ENCODE measurements at places on chromosomes 1 and 21.
A peak's percentile ranks its signal among the peaks of the same experiment; 100 is the strongest.

DNA sequence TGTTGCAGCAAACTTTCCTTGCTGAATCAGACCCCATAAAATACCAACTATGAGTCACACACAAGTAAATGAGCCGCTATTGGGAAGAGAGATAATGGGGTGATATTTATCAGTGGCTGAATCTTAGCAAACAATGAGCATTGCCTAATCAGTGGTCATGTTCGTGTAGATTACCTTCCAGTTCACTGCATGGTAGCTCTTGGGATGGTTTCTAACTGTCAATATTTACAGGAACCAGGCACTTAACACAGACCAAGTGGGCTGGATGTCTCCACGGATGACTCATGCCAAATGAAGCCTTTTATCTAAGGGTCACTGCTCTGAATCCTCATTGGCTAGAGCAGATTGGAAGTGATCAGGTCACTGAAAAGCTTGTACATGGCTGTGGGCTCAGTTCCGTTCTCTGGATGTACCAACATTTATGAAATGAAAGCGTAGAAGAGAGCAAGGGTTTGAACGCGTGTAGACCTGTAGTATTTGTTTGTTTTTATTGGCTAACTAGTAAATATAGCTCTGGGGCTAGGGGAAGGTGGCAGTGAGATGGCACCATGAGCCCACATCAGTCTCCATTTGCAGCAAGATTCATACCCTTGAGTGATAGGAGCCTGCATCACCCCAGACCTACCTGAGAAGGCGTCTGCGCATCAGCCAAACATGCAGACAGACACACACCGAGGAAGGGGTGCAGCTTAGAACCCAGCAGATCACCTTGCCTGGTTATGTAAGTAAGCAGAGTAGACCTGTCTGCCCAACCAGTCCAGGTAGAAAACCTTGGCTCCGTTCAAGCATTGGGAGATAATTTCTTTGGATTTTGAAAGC, 153.3 kb downstream of the TOMM20 start:
- DNase-seq, result no peak

DNA sequence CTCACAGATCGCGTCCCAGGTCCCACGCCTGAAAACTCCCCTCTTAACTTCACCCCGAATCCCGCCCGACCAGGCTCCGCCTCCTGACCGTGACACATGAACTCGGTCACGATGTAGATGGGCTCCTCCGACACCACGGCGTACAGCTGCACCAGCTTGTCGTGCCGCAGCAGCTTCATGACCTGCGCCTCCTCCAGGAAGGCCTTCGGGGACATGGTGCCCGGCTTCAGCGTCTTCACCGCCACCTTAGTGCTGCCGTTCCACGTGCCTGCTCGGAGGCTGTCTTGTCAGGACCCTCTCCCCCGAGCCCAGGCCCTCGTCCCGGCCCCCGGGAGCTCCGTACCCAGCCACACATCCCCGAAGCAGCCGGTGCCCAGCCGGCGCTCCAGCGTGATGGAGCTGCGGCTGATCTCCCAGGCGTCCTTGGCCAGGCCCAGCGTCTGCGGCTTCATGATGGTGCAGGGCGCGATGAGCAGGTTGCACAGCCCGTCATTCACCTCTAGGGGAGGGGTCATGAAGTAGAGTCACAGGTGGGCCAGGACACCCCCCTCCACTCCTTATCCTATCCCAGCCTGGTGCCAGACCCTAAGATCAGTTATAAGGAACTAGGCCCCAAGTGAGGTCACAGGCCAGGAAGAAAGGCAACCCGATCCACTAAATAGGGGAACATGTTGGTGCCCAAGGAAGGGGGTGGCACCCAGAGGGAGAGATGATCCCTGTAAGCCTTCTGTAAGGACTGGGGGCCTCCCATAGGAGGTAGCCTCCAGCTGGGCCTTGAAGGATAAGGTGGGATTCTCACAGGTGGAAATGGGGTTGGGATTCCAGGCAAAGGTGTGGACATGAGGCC, 11.6 kb upstream of the AHDC1 start:
- no peak for DNase-seq

DNA sequence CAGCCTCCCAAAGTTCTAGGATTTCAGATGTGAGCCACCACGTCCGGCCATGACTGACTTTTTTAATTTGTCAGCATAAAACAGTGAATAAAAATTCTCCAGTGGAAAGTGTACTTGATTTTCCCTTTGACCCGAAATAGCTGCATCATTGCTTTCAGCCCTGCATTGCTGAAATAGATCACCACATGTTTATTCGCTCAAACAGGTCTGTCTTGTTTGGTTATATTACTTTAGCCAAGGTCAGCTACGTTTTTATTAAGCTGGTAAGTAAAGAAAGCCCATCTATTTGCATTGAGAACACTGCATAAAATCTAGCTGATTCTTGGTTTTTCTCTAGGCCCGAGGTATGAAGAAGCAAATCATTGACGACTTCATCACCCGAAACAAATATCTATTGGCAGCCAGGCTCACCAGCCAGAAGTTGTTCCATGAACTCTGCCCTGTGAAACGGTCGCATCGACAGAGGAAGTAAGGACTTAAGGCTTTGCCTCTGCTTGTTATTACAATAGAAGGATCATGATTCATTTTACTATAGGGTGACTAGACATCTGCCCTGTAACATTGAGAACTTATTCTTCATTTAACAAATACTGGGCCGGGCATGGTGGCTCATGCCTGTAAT, 25.6 kb downstream of the AGMAT start:
- no peak for DNase-seq

GRCh38 chr1:41666981-41667631, 182.6 kb upstream of the EDN2 start:
- DNase-seq, result peak; percentile 80

GRCh38 chr1:40848530-40849189, 13.5 kb downstream of the CITED4 start:
- DNase-seq, result no peak

DNA sequence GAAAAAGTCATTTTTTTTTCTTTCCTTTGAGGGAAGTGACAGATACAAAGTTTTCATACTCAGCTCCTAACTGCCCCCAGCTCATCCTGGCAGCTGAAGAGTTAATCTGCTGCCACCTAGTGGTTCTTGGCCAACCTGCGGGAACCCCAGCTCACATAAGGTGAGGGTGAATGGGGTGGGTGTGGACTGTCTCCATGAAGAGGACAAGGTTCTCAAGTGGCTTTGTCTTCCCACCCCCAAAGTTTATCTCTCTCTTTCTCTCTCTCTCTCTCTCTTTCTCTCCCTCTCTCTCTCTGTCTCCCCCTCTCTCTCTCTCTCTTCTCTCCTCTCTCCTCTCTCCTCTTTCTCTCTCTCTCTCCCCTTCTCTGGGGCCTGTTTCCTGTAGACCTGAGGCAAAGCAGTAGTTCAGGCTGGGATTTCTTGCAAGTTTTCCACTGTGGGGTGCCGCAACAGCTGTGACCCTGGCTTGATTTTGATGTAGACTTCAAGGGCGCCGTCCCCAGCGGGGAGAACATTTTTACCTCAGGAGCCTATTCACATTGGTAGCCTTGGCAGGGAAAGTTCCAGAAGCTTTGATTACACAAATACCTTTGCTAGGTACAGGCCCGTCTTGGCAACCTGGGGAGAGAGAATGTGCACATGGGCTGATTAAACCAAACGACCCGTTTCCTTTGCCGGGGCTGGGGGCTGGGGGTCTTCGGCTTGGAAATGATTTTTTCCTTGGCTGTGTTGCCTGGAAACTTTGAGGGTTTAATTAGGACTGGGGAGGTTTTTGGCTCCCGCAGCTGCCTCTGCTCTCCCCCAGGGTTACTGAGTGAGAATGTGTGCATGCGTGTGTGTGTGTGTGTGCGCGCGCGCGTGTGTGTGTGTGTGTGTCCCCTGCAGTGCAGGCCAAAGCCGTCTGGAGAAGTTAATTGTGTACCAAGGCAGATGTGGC, 135.9 kb downstream of the TM2D1 start:
- peak; percentile 67 for DNase-seq

DNA sequence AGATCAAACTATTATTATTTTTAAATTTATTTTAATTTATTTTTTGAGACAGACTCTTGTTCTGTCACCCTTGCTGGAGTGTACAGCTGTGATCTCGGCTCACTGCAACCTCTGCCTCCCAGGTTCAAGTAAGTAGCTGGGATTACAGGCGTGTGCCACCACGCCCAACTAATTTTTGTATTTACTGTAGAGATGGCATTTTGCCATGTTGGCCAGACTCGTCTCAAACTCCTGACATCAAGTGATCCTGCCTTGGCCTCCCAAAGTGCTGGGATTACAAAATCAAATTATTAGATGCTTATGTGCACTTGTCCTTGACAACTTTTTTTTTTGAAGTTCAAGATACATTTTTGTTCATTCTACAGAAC, 15.4 kb downstream of the LIN9 start:
- no peak for DNase-seq

- no peak for DNase-seq
Observed at GRCh38 chr1:67058761-67059160, 4.8 kb upstream of the SLC35D1 start.

DNA sequence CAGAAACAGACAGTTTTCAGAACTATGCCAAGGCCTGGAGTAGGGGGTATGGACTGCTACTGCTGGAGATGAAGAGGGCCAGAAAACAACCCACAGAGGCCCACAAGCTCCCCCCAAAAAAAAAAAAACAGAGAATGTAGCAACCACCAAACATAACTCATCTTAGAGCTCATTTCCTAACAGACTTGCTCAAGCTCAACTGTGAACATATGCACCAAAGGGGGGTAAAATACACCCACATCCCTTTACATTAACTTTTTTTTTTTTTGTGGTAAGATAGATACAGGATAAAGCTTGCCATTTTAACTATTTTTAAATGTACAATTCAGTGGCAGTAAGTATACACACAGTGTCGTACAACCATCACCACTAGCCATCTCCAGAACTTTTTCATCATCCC, 36.0 kb downstream of the SEC16B start:
- no peak for DNase-seq

- no peak for DNase-seq
Observed at GRCh38 chr1:108679586-108680213, 12.4 kb upstream of the PRPF38B start.

- DNase-seq, result no peak
Observed at GRCh38 chr1:180194546-180195207, 35.4 kb upstream of the LHX4 start.

- DNase-seq, result no peak
Observed at GRCh38 chr1:145979746-145980456, 15.4 kb downstream of the POLR3GL start.

GRCh38 chr21:44962403-44962966, 22.7 kb downstream of the SLX9 start:
- no peak for DNase-seq

DNA sequence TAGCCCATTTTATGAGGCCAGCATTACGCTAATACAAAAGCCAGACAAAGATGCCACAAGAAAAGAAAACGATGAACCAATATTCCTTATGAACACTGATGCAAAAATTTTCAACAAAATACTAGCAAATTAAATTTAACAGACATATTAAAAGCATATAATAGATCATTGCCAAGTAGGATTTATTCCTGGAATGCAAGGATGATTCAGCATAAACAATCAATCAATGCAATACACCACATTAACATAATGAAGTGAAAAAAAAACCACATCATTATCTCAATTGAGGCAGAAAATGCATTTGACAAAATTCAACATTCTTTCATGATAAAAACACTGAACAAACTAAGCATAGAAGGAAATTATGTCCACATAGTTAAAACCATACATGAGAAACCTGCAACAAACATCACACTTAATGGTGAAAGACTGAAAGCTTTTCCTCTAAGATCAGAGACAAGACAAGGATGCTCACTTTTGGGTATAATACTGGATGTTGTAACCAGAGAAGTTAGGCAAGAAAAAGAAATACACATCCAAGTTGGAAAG, 22.9 kb upstream of the ATP1A1 start:
- no peak for DNase-seq

- no peak for DNase-seq
Observed at GRCh38 chr1:89261926-89262515, 10.6 kb downstream of the GBP5 start.

DNA sequence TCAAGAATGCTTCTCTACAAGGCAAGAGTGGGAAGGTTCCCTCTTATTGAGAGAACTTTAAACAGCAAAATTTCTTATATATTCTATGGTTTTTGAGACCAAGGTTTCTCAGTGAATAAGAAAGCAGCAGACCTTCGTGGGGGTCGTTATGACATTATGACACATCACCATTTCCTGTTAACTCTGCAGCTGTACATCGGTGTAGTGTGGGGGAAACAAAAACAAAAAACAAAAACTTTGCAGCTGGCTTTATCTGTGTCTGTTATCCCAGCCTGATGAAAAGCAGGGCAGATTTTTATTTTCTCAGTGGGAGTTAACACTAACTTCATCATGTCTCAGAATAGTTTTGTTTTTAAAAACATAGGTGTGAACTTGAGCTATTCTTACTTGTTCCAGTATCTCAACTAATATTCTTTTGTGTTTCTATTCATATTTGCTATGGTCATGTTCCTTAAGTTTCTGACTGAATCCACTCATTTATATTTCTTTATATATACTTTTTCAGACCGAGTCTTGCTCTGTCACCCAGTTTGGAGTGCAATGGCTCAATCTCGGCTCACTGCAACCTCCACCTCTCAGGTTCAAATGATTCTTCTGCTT, 2.1 kb downstream of the SDE2 start:
- no peak for DNase-seq

DNA sequence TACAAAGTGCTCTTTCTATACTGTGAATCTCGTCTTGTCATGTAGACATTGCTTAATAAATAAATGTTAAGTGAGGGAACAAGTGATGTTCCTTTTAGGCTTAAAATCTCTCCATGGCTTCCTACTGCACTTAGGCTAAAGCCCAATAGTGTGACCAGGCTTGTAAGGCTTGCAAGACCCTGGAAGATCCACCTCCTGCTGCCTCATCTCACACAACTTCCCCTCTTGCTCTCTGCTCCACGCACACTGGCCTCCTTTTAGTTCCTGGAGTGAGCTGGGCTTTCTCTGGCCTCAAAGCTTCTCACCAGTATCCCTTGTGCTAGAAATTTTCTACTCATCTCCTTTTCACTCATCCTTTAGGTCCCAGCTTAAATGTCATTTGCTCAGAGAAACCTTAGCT, 41.5 kb upstream of the DIPK1A start:
- no peak for DNase-seq

DNA sequence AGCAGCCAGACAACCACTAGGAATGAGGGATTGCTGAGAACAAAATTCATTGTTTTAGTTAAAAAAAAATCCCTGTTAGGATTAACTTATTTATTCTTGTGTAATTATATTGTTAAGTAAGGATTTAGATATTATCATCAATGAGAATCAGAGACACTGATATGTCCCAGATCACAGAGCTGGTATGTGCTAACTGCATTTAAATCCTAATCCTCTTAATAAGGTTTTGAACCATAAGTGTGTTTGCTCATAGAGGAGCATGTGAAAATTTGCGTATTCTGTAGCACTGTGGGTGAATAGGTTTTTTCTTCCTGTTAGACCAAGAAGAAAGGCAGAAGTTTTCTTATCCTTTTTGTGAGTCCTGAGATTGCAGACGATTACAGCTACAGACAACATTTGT, 147.1 kb downstream of the HHAT start:
- DNase-seq, result no peak

GRCh38 chr1:173934440-173934839, 17.3 kb upstream of the SERPINC1 start:
- DNase-seq, result no peak

DNA sequence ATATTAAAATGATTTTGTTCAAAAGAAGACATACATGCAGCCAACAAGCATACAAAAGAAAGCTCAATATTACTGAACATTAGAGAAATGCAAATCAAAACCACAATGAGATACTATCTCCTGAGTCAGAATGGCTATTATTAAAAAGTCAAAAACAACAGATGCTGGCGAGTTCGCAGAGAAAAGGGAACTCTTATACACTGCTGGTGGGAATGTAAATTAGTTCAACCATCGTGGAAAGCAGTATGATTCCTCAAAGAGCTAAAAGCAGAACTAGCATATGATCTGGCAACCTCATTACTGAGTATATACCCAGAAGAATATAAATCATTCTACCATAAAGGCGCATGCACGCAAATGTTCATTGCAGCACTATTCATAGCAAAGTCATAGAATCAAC, 126.0 kb upstream of the HMCN1 start:
- no peak for DNase-seq
